GM12891 (cell line): ENCODE measurements at places on chromosomes 5 and 9.

- DNase-seq: no peak
These were observed 70.5 kb upstream of the ZNF618 start for GRCh38 chr9:113805486-113806132.

GRCh38 chr9:106420511-106420944 is 442.4 kb upstream of the ZNF462 start:
- peak; percentile 8 for DNase-seq

- no peak for DNase-seq
These were observed 65.8 kb upstream of the PLPP6 start for GRCh38 chr9:4596165-4596922.

- no peak for DNase-seq
These were observed 38.9 kb downstream of the ARHGAP26 start for GRCh38 chr5:142808878-142809598.

GRCh38 chr5:91245074-91245452 is 138.1 kb downstream of the ARRDC3 start:
- no peak for DNase-seq

DNA sequence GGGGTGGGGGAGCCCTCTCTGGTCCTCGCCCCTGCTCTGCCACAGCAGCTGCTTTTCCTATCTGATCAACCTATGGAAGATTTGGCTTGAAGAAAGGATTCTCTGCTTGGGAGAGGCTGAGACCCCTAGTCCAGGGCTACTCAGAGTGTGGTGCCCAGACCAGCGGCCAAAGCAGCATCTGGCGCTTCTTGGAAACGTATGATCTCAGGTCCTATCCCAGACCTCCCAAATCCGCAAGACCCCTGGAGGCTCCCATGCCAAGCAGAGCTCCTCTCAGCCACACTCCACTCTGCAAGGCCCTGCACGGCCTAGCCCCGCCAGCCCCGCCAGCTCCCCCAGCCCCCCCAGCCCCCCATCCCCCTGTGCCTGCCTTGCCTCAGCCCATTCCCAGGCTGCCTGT is 181.7 kb downstream of the GAPVD1 start:
- DNase-seq: no peak

GRCh38 chr5:4244306-4244705 is 648.7 kb downstream of the IRX1 start:
- no peak for DNase-seq

DNA sequence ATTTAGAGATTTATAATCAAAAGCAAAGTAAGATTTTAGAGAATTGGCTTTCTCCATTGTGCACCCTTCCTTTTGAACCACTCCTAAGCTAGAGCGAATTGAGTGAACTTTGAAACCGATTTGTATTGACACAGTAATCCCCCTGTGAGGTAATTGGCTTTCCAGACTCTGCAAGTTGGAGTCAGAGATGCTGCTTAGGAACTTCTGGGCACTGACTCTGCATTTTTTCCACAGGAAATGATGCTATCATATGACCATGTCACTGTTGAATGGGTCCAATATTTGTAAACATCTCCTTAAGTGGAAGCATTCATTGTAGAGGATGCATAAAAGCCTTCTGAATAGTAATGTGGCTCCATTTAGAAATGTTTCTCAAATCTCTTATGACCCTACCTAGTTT is 394.4 kb upstream of the ZNF608 start:
- DNase-seq: no peak

DNA sequence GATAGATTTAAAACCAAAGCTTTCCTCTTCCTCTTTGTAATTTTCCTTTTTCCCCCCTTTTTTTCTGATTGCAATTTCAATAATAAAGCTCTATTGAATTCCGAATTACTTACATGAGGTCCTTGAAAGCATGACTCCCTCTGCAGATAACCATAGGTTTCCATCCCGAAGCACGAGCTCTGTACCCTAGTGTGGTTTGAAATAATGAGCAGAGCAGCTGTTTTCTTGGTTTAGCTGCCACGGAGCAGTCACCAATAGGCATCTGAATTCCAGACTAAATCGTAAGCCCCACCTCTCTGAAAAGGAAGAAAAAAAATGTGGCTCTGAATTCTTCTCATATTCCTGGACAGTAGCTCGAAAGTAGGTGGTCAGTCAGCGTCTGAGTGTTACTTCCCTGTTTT is 18.5 kb upstream of the GNE start:
- no peak for DNase-seq

- no peak for DNase-seq
These were observed 25.2 kb downstream of the IL12B start for GRCh38 chr5:159304961-159305595.

DNA sequence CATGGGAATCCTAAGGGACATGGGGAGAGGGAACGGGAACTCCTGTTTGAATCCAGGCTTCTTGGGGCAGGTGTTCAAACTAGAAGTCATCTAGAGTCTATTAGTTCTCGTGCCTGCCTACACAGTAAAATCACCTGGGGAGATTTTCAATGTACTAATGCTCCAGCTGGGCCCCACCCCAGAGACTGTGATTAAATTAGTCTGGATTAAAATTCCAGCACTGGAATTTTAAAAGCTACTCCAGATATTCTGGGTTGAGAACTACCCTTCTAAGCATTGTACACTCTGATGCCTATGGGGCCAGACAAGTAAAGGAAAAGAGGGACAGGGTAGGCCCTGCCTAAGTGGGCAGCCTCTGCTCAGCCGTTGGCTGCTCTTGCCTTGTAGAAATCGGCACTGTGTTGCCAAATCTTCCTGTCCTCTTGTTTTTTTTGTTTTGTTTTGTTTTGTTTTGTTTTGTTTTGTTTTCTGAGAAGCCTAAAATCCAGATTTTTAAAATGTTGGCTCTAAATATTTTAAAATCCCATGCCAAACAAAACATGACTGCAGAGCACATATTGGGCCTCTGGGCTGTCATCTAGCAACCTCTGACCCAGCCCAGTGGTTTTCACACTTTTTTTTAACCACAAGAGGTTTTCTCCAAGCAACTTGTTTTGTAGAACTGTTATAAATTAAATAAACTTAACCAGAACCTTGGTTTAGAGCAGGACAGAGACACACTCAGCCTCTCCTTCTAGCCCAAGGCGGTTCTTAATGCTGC is 29.0 kb downstream of the ADRB2 start:
- DNase-seq: no peak

- DNase-seq: peak; percentile 33
These were observed 84.6 kb downstream of the ANKRD55 start for GRCh38 chr5:56148453-56148971.

GRCh38 chr5:173726846-173727557 is 110.6 kb upstream of the BOD1 start:
- DNase-seq: no peak

DNA sequence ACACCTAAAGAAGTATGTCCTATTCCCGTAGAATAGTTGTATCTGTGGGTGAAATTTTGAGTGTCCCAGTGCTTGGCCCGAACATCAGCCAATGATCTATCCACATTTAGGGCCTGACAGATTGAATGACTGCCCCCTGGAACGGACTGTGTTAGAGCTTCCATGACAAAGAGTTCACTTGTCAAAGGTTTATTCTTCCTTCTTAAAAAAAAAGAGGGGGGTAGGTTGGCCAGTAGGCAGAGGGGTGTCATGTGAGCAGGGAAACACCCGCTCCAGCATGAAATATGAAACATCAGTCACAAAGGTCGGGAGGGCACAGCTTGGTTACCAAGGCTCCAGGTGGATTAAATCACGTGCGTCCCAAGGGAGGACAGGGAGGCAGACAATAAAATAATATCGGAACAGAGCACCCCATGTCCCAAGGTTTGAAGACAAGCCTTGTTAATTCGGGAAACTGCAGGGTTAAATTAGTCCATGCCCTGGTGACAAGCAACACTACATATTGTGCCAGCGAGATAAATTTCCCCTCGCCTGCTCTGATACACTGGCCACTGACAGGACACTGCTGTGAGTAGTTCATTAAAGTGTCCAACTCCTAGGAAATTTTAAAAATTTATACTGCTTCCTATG is 401.2 kb downstream of the IRX1 start:
- no peak for DNase-seq

- DNase-seq: no peak
These were observed 48.3 kb upstream of the SPATA31E1 start for GRCh38 chr9:87834357-87834756.

DNA sequence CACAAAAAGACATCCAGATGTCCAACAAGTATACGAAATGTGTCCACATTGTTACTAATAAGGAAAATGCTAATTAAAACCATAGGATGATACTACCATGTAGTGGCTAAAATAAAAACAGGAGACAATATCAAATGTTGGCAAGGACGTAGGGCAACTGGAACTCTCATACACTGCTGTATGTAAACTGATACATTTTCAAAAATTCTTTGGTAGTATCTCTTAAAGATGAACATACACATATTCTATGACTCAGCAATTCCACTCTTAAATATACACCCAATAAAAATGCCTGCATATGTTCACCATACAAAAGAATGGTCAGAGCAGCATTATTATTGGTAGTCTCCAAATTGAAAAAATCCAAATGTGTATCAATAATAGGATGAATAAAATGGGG is 2.9 kb upstream of the CCDC180 start:
- no peak for DNase-seq

DNA sequence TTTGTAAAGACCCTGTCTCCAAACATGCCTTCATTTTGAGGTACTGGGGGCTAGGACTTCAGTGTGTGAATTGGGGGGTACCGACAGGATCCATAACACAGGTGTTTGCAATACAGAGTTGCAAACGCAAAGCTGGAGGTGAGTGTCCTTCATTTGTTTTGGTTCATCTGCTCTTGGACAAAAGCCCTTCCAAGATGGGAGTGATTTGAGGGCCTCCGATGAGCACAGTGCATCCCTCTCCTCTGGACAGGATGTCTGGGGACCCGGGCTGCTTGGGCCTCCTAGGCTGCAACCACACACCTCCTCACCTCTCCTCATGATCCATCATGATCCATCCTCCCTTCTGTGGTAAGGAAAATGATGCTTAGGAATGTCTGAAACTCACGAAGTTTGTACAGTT is 23.8 kb downstream of the FGD3 start:
- no peak for DNase-seq

GRCh38 chr5:154309805-154310204 is 119.3 kb downstream of the GALNT10 start:
- no peak for DNase-seq

- DNase-seq: no peak
These were observed 4.6 kb upstream of the RGMB start for GRCh38 chr5:98768960-98769209.

DNA sequence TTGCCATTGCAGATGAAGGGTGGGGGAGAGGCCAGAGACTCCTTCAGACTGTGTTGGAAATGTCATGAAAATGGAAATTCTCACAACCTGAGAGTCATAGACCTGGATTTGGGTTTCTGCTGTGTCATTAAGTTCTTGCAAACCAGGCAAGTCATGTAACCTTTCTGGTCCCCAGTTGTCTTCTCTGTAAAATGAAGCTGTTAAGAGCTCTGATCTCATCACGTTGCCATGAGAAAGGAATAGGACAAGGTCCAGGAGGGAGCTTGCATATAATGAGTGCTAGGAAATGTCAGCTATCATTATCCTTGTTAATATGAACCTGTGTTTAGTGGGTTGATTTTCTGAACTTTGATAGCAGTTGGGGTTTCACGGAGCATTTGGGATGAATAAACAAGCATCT is 59.1 kb downstream of the FGF1 start:
- no peak for DNase-seq

GRCh38 chr5:58775701-58776262 is 192.9 kb downstream of the RAB3C start:
- no peak for DNase-seq

DNA sequence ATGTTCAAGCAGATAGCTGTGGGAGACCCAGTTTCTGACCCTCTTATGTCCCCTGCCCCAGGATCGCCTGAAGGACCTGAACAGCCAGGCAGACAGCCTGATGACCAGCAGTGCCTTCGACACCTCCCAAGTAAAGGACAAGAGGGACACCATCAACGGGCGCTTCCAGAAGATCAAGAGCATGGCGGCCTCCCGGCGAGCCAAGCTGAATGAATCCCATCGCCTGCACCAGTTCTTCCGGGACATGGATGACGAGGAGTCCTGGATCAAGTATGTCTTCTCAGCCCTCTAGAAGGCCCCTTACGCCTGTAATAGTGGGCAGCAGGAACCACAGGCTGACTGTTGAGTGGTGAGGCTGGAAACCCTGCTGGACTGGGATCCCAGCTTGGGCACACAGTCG is 41.1 kb downstream of the DYNC2I2 start:
- no peak for DNase-seq

GRCh38 chr9:110935829-110936228 is 102.4 kb downstream of the LPAR1 start:
- DNase-seq: no peak

- no peak for DNase-seq
These were observed 320.4 kb upstream of the EFNA5 start for GRCh38 chr5:107990881-107991810.

DNA sequence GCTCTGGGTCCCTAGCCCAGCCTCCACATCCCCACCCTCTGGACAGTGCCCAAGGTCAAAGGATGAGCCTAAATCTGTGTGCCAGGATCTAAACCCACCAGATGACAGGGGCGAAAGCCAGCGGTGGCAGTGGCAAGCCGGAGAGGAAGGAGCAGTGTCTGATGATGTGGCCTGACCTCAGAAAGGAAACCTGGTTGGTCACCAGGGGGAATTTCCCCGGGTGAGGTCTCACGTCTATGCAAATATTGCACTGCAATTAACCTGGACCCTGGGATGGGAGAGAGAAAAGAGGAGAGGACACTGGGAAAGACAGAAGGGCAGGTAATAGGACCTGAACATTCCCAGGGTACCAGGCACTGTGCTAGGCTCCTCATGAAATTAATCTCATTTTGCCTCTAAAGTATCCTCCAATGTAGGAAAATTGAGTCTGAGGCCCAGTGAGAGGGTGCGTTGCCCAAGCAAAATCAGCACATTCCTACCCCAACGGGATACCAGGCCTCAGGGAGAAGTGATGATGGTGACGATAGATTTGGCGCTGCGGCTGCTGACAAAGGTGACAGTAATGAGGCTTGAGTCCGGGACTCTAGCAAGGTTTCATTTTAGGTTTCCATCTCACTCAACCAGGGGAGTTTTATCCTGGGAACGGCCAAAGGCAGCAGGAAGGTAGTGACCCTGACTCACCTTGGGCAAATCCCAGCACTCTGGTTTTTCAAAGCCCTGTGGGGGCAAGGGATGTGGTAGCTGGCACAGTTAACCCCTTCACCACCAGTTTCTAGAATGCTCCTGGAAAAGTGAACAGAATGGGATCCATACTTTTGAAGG is 13.4 kb upstream of the TNIP1 start:
- no peak for DNase-seq

GRCh38 chr5:88888291-88888690 is 5.3 kb upstream of the MEF2C start:
- no peak for DNase-seq
